ENCODE measurements at places on chromosomes 4 and X.

- DNase-seq: no peak
These were observed 149.1 kb upstream of the PCDH10 start for GRCh38 chr4:133000012-133000411.

DNA sequence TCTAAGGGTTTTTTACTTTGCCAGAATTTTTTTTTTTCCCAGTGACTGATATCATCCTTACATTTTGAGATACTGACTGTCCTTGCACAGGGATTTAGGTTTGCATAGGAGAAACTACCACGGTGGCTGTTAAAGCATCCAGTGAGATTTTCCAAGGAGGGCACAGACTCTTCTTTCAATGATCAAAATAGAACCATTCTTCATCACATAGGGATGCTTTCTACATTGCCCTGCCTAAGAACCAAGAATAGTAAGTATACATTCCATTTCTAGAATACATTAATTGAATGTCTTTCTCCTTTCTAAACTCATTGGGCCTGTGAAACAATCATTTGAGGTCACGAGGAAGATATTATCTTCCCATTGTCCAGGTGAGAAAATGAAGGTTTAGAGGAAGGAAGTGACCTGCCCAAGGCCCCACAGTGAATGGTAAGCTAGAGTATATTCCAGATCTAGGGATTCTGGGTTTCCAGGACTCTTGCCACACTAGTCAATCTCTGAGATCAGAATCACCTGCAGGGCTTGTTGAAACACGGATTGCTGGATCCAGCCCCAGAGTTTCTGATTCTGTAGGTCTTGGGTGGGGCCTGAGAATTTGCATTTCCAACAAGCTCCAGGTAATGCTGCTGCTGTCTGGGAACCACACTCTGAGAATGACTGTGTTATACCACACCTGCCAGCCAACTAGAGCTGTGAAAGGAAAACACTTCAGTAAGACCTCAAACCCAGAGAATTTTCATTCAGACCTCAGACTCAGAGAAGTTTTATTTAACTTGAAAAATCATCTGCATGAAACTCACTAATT is 17.7 kb upstream of the TMEM154 start:
- DNase-seq: no peak

- DNase-seq: no peak
These were observed 216.4 kb upstream of the TET2 start for GRCh38 chr4:104930298-104930697.

GRCh38 chr4:33052241-33052640 is 2332.1 kb downstream of the PCDH7 start:
- peak; percentile 48 for DNase-seq

GRCh38 chrX:40057405-40057804 is 40.4 kb downstream of the BCOR start:
- DNase-seq: no peak

GRCh38 chr4:69831270-69831627 is 28.7 kb downstream of the SULT1E1 start:
- no peak for DNase-seq

GRCh38 chrX:38985375-38985774 is 184.1 kb downstream of the MID1IP1 start:
- DNase-seq: no peak

- DNase-seq: no peak
These were observed 248.6 kb upstream of the BOD1L1 start for GRCh38 chr4:13876131-13876530.

DNA sequence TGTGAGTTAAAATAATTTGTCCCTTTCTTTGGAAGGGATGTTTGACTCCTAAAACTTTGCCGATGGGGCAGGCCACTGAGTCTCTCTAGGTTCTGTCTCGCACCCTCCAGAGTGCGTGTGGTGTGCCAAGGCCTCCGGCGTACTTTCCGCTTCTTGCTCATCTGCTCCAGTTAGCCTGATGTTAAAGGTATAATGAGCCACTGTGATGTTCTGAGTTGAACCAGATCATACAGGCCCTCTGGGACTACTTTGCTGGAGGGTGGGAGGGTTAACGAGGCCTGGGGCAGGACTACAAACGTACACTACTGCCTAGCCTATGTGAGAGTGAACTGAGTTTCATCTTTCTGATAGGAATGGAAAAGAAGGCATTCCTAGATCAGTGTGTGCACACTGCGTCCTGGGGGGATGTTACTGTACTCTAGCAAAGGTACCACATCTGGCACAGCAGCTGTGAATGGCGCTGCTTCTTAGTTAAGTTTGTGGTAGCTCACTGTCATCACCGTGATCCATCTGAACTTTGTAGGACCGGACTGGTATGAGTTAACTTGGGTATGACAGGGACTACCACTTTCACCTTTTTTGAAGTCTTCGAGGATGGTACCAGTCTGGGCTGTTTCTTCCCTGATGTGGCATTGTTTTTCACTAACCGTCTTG is 60.2 kb downstream of the RGS12 start:
- DNase-seq: no peak

DNA sequence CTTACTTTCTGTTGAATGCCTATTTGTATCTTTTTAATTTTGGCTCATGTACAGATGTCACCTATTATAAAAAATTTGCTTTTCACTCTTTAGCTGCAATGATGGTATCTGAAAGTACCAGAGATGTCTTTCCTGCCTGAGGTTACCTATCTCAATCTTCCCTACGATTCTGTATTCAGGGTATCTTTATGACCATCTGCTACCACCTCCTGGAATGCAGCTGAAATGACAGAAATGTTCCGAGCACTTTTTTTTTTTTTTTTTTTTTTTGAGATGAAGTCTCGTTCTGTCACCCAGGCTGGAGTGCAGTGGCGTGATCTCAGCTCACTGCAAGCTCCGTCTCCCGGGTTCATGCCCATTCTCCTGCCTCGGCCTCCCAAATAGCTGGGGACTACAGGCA is 136.4 kb downstream of the REPS2 start:
- DNase-seq: no peak

GRCh38 chr4:181933471-181933870 is 309.7 kb upstream of the TENM3 start:
- DNase-seq: no peak

DNA sequence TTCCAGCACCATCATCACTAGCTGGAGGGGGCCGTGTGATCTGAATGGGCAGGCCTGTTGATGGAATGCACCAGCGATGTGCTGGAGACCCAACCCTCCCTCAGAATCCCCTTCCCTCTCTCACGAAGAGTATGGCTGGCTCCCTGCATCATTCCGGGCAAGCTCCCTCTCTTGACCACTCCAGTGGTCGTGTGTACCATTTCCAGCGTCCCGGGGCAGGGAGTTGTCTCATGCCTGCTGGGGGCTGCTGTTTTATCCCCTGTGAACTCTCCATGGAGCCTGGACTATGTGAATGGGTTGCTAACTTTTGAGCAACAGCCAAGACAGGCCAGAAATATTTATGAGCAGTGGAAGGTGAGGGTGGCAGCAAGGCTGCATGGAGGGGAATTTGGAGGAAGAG is 8.1 kb downstream of the CSAG1 start:
- no peak for DNase-seq

- DNase-seq: no peak
These were observed 37.7 kb downstream of the ARHGAP24 start for GRCh38 chr4:85512446-85513205.

- no peak for DNase-seq
These were observed 180.7 kb downstream of the GUCY2F start for GRCh38 chrX:109301177-109301576.

DNA sequence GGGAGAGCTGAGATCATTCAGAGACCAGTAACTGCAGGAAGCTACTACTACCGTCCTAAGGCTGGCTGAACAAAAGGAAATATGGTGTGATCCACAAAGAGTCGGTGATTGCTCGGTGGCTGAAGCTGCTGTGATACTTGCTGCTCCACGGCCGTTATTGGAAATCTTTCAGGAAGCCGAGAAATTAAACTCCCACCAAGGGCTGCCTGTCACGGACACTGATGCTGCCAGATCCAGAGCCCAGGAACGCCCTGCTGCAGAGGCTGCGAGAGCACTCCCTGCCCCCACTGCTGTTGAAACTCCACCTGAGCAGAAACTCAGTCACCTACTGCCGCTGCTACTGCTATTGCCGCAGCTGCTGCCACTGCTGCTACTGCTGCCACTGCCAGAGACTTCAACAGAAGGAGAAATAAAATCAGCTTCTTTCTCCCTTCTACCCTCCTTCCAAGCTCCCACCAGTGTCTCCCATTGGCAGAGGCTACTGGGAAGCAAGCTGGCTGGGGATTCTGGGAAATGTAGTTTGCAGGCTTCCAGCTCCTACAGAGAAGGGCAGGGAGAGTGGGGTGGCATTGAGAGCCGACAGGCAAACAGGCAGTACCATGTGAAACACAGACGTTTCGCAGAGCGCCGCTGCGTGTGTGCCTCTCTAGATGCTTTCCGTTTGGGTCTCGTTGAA is 126.0 kb upstream of the ENPP6 start:
- peak; percentile 25 for DNase-seq

- DNase-seq: no peak
These were observed 32.1 kb upstream of the BEND2 start for GRCh38 chrX:18252644-18253359.

DNA sequence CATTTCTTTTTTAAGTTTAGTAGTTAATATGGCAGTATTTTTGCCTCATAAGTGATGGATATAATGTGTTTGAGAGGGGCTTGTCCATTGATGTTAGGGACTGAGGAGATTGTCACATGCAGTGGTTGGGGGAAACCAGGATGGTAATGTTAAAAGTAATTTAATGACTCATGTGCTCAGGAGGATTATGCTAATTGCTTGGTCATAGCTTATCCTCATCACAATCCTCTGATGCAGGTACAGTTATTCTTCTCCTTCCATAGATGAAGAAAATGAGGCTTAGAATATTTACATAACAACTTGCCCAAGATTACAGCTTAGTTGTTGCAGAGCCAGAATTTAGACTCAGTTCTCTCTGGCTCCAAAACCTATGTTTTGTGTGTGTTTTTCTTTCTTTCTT is 94.4 kb upstream of the SCML1 start:
- no peak for DNase-seq

GRCh38 chr4:141705048-141705746 is 68.8 kb downstream of the IL15 start:
- no peak for DNase-seq

- DNase-seq: no peak
These were observed 55.8 kb downstream of the LRP2BP start for GRCh38 chr4:185339941-185340340.

DNA sequence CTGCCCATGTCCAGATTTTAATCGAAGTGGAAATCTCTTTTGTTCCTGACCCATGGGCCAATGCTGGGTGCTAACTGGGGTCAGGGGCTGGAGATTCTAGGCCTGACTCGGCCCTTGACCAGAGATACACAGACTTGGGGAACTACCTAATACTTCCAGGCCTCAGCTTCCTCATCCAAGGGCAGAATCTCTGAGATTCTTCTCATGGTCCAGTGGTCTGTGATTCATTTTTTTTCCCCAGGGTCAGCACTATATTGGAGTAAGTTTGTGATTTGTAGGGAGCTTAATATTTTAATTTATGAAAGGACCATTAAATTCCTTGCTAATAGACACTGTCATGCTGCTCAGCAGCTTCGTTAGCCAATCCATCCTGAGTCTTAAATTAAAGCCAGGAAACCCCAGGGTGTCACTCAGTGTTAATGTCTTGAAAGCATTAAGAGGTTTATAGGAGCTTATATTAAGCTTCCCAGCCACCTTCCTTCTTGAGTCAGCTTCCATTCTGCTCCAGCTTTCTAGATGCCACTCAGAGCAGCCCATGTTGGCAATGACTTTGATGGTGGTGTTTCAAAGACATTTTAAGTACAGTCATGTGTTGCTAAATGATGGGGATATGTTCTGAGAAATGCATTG is 27.0 kb upstream of the PROM1 start:
- no peak for DNase-seq

DNA sequence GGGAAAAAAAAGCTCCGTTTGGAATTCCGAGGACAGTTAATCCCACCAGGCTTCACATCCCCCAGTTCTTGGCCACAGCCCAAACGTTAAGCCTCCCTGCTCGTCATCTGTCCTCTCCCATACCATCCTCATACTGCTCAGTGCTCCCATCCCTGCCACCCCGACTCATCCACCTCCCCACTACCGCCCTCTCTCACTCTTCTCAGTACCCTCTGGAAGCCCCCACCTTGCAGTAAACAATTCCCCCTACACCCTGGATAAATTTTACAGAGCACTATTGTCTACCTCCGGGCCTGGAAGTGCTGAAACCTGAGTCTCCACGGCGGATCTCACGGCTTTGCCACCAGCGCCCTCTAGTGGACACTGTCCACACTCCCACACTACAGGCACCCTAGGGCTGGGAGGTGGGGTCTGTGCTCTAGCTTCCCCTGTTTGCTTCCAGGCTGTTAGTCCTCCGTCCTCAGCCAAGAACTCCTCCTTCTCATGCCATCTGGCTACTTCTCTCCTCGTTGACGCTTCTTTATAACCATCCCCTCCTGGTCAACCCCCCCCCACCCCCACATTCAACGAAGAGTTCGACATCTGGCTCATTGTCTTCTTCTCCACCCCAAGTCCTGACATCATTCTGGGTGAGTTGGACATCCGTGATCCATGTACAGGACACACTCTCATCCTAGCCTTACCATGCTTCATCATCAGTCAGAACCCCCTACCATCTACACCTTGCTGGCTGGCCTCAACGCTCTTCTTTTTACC is 54.5 kb downstream of the RTL9 start:
- DNase-seq: no peak

DNA sequence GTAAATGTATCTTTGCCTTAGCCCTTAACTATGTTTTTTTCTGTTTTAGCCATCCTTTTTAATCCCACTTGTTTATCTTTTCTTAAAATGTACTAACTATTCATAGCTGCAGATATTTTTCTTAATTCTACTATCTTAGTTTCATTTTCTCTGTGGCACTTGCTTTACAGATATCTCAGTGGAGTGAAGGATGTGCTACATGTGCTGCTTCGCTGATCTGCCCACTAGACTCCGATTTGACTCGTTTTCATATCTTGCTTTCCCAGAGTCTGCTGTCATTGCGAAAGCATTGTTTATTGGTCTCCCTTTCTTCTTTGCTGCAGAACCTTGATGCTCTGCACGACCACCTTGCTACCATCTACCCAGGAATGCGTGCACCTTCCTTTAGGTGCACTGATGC is 30.6 kb downstream of the GUCY1B1 start:
- DNase-seq: no peak

- DNase-seq: no peak
These were observed 38.4 kb upstream of the ARSD start for GRCh38 chrX:2967584-2967983.

DNA sequence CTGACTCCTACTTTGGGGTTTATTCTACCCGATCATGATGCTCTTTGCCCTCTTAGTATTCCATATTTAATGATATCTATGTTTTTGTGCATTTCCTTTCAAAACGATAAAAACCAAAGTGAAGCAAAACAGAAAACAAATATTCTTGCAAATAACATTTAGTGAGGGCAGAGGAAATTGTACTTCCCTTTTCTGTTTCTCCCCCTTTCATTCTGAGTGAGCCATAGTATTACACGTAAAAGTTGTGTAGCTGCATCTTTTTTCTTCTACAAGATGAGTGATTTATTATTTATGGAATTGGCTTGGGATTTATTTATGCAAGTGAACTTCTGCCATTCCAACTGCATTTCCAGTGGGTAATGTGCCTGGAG is 109.9 kb downstream of the AFF2 start:
- no peak for DNase-seq

Measured in AG09319 (cell line).